ENCODE measurements at places on chromosomes 12 and 14.

DNA sequence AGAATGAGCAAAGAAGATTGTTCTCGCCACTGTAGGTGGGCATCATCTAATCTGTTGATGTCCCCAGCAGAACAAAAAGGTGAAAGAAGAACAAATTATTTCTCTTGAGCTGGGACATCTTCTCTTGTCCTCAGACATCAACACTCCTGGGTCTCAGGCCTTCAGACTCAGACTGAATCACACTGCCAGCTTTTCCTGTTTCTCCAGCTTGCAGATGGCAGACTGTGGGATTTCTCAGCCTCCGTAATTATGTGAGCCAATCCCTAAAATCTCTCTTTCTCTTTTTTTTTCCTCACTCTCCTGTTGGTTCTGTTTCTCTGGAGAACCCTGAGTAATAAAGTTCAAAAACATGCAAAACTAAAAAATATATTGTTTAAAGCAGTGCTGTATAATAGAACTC lies 3.7 kb upstream of the TMPRSS12 start:
- DNase-seq = no peak

- DNase-seq = no peak
These were observed 181.6 kb downstream of the CHST11 start for GRCh38 chr12:104638218-104638850.

DNA sequence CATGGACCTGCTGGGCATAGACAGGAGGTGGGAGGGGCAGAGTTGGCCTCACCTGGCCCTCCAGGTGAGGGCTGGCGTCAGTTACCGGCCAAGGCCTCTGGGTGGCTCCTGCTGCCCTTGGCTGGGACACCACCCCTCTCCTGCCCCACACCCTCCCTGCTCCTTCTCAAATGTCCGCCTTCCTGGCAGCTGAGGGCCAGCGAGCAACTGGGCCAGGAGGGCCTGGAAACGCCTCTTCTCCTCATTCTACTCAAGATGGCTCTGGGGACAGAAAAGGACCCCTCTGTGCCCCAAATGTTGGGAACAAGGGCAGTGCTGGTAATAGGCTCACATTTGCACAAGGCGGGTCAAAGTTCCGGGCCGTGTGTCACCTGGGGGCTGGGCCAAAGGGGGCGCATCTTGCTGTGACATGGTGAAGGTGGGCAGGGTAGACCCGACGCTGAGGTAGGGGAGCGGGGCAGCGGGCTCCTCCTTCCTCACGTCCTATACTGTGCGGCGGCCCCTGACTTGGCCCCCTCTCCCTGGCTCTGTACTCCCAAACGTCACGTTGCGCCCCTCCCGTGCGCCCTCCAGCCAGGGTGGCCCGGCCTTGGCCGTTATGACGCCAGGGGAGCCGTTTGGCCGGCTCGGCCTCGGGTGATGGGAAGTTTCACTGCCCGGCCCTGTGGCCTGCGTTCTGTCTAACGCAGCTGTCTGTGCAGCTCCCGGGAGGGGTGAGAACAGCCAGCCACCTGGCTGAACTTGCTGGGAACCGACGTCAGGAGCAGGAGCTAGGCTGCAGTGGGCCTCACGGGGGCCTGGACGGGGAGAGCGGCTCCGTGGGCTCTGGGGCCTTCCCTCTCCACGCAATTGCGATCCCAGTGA lies 18.0 kb upstream of the DLK1 start:
- DNase-seq = no peak

GRCh38 chr12:13534242-13534641 lies 337.7 kb downstream of the EMP1 start:
- DNase-seq = no peak

- DNase-seq = no peak
These were observed 34.3 kb upstream of the VWF start for GRCh38 chr12:6158749-6159148.

DNA sequence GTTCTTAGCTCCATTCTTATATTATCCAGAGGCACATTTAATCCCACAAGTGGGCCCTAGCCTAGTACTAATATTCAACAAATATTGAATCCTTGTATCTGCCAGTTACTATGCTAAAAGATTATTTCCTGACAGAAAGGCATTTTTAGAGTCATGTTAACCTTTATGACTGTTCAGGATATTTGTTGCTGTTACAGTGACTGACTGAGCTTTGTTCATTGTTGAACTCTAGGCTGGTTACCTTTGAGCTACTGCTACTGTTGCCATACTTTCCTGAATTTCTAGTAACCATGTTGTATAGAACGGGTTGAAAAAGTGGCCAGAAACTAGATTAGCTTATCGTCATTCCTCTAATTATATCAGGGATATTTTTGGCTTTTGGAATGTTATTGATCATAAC lies 29.8 kb downstream of the DNM1L start:
- no peak for DNase-seq

- DNase-seq = no peak
These were observed 412 bp upstream of the SNW1 start for GRCh38 chr14:77761205-77761931.

DNA sequence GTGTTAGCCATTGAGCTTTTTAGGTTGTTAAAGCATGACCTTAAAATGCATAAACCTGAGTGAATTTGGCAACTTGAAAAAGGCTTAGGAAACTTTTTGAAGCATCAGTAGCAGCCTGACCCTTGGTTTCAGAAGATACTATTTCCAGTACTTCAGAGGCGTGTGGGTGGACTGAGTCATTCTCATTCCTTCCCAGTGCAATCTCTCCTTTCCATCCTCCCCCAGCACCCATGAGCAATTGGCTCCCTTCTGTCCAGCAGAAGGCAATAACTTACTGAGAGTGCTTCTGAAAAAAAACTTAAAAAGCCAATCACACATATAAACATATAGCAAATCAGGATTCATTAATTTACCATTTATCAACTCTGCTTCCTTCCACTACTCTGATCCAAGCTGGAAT lies 299.3 kb upstream of the STXBP6 start:
- no peak for DNase-seq

GRCh38 chr14:56694609-56695008 lies 115.0 kb downstream of the TMEM260 start:
- DNase-seq = no peak

DNA sequence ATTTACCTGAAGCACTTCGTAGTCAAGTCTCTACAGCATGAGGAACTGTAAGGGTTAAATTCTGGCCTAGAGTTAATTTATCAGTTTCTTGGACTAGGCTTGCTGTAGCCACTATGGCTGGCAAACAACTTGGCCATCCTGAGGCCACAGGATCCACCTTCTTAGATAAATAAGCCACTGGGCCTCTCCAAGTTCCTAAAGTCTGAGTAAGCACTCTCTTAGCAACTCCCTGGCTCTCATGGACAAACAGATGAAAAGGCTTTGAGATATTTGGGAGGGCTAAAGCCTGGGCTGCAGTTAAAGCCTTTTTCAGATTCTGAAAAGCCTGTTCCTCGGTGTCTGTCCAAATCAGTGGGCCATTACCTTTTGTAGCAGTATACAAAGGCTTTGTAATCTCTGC lies 675.0 kb downstream of the TMEM121 start:
- DNase-seq = no peak

DNA sequence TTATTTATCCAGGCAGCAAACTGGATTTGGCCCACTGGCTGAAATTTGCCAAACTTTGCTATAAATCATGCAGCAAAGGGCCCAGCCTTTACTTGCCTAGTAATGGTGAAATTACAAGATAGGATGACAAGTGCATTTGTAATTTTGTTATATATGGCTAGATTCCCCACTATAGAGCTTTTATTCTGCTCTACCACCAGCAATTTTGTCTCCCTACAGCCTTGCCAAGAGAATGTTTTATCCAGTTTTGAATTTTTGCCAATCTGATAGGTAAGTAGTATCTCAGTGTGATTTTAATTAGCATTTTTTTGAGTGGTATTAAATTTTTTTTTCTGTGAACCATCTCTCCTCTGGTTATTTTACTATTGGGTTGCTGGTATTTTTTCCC lies 161.6 kb downstream of the SLC41A2 start:
- DNase-seq = no peak

DNA sequence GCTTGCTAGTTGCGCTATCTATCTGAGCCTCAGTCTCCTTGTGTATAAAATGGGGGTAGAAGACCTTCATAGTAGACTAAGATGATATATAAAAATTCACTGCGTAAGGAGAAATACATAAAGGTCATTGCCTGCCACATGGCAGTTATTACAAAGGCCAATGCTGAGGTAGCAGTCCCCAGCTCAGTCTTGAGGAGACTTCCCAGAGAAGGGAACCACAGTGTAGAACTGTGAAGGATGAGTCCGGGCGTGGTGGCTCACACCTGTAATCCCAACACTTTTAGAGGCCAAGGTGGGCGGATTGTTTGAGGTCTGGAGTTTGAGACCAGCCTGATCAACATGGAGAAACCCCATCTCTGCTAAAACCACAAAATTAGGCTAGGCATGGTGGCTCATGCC lies 17.1 kb upstream of the SP7 start:
- DNase-seq = no peak

DNA sequence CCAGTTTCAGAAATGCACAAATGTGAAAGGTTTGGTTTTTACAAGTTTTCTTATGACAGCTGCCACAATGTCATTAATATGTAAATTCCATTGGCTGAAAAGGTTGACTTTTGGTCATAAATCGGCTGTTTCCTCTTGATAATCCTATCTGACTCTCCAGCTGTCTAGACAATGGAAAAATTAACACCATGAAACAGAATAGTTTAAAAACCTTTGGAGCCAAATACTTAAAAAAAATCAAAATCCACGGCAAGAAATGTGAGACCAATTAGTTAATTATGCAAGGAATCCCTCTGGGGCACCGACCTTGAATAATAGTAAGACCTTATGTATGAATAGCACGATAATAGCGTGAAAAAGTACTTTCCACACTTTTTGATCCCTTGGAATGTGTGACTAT lies 138.0 kb downstream of the ZNF664 start:
- DNase-seq = no peak

DNA sequence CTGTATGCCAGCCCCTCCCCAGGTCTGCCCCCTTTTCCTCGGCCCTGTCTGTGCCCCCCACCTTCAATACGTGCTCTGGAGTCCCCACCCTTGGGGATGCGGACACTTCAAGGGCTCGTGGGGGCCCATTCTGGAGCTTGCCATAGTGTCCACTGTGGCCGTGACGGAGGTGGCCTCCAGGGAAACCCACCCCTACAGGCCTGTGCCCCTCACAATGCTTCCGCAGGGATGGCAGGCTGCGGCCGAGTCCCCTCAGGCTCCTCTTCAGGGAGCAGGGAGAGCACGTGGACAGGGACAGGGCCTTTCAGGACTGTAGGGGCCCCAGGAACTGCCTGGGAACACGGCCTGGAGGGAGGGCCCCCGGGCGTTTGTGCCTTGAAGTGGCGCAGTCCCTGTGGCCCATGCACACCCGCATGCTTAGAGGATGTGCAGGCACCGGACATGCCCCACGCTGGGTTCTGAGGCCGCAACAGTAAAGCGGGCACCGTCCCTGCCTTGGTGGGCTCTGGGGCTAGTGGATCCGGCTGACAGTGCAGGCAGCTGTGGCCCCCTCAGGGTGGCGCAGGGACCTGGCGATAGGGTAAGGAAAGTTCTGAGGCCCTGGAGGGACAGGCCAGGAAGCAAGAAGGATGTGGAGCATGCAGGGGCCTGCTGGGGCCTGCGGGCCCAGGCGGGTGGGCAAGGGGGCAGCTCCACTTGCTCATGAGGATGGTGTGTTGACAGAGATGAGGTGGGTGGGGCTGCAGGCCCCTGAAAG lies 209.0 kb upstream of the RTL1 start:
- no peak for DNase-seq

- DNase-seq = no peak
These were observed 6.4 kb downstream of the SNX6 start for GRCh38 chr14:34623506-34623905.

DNA sequence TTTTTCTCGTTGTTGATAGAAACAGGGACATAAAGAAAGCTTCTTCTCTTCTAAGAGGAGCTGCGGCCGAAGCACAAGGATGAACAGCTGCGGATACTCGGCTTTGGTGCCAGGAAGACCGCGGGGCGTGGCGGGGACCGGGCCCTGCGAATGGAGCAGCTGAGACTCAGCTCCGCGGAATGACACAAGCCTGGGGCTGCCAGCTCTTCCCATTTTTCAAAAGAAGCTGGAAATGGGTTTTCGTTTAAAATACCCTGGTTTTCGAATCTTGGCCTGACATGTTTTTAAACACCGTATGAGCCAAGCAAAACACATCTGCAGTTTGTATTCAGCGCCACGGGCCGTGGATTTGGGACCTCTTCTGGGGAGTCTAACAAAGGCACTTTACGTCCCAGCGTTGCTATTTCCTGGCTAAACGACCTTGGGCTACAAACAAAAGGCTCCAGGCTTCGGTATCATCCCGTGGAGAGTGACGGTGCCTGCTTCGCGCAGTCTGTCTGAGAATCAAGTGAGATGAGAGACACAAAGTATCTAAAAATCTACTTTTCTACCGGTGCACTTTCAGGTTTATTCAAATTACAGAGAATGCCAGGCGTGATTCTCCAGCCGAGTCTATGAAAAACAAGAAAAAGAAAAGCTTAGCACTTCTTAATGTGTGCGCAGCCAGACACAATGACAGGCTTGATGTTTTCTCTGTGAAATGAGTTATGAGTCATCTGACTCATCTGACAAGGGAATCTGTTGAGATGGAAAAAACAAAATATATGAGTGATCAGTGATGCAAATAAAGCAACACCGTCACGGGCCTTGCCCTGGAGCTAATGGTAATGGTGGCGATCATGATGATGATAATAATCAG lies 114.0 kb upstream of the TMEM132D start:
- DNase-seq = no peak

DNA sequence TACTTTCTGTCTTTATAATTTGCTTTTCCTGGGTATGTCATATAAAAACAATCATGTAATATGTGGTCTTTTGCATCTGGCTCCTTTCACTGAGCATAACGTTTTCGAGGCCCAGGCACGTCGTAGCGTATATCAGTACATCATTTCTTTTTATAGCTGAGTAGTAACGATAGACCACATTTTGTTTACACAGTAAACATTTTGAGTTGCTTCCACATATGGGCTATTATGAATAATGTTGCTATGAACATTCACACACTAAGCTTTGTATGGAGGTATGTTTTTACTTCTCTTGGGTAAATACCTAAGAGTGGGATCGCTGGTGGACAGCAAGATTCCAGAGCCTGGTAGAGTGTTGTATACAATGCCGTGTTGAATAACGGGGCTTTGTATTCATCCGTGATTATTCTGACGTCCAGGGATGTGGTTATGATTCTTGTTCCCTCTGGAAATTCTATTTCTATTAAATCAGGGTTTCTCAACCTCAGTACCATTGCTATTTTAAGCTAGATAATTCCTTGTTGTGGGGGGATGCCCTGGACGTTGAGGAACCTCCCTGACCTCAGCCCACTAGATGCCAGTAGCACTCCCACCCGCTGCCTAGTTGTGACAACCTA lies 38.9 kb upstream of the CIT start:
- DNase-seq = no peak

DNA sequence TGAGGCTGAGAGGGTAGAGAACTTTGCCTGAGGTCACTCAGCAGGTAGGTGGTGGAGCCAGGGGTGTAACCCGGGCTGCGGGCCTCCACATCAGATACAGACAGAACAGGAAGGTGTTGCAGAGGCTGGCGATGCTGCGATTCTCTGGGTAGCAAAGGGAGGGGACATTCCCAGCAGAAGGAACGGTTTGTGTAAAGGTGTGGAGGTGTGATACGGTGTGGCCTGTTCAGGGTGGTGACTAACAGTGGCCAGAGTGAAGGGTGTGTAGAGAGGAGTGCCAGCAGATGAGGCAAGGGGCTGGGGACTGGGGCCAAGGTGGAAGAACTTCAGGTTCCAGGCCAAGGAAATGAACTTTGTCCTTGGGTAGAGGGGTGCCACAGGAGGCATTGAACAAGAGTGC lies 18.2 kb upstream of the FAIM2 start:
- no peak for DNase-seq

- no peak for DNase-seq
These were observed 1.7 kb downstream of the USP44 start for GRCh38 chr12:95549392-95550084.

GRCh38 chr12:2359725-2360629 lies 307.2 kb downstream of the CACNA1C start:
- DNase-seq = no peak

Measured in stimulated activated CD4-positive, alpha-beta T cell treated with anti-CD3 and anti-CD28 coated beads, Interleukin-15, amount 100 ng/mL, for 48 hours (primary cell).